Activated CD4-positive, alpha-beta T cell treated with anti-CD3 and anti-CD28 coated beads, Interleukin-2, amount 10 ng/mL, durations not matched to agents 24 days and 14 days (primary cell): ENCODE measurements at places on chromosomes 12 and 14.

- no peak for DNase-seq
These were observed 54.4 kb downstream of the IQSEC3 start for GRCh38 chr12:120951-121350.

- DNase-seq: no peak
These were observed 100.7 kb upstream of the TBX5 start for GRCh38 chr12:114506651-114507050.

GRCh38 chr12:24709216-24709615 lies 239.7 kb downstream of the BCAT1 start:
- DNase-seq: no peak

GRCh38 chr12:10372559-10372958 lies 17.3 kb downstream of the KLRK1 start:
- no peak for DNase-seq

DNA sequence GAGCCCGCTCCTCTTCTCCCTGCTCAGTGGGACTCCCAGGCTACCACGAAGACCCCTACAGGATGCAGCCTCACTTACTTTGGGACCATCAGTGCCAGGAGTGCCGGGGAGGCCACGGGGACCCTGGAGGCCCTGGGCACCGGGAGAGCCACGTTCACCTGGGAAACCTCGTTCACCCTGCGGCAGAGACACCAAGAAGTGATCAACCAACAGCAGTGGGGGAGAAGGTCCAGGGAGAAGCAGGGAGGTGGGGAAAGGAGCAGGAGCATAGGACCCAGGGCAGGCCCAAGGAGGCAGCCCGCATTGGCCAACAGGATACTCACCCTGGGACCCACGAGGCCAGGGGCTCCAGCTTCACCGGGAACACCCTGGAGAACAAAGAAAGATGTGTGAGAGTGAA lies 19.4 kb downstream of the TMEM106C start:
- DNase-seq: no peak

- DNase-seq: no peak
These were observed 22.0 kb upstream of the SNRPF start for GRCh38 chr12:95836630-95837239.

GRCh38 chr12:78483767-78484315 lies 380.7 kb upstream of the SYT1 start:
- no peak for DNase-seq

DNA sequence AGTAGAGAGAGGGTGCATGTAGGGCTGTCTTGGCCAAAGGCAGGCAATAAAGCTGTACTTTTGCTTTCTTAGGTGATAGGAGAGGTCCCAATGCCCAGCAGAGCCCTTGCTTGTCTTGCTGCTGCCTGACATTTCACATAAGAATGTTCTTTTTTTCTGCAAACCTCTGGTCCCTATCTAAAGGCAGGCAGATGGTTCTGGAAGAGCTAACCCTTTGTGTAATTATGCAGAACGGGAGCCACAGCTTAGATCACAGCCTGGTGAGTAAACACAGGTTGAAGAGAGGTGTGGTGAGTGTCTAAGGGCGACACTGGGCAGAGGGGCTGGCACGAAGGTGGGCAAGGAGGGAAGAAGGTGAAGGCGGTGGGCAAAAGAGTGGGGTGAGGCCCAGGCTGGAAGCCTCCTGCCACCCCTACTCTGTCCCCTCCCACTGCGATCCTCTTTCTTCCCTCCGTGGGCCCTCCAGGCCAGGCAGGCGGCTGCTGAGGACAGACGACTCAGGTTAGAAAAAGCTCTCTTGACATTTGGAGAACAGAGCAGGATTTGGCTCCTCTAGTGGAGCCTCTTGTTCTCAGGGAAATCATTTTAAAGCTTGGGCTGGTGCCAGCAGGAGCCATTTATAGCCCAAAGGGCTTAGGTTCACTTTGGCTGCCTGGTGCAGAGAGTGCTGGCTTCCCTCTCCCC lies 42.8 kb downstream of the PRMT8 start:
- no peak for DNase-seq

DNA sequence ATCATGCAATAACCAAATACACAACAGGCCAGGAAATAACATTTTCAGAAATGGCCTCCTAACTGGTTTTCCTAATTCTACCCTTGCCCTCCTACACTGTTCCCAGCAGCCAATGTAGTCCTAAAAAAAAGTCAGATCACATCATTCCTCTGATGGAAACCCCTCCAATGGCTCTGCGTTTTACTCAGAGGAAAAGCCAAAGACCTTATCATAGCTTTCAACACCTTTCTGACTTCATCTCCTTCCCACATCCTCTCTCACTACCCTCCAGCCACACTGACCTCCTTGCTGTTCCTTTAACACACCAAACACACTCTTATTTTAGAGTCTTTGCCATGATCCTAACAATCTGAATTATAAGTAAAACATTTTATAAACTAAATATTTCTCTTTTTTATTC lies 1.1 kb downstream of the MED6 start:
- no peak for DNase-seq

- peak; percentile 88 for DNase-seq
These were observed 636 bp downstream of the FBXO33 start for GRCh38 chr14:39431416-39432178.

- DNase-seq: no peak
These were observed 9.8 kb upstream of the HRK start for GRCh38 chr12:116891019-116891418.

DNA sequence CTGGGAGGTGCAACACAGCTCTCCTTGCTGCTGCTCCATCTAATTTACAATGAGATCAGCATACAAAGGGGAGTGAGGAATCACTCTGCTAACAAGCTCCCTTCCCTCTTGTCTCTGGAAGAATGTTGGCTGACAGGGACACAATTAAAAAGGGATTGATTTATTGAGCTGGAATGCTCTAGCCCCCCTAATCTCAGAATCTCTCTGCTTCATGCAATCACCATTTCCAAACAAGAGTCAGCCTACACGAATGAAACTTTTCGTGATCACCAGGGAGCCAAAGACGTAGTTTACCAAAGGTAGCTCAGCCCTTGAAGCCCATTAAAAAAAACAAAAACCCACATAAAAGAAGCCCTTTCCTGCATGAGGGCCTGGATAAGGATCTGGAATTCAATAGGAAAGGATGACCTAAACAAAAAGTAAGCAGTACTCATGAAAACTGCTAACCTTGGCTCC lies 223.8 kb downstream of the C12orf75 start:
- no peak for DNase-seq

GRCh38 chr12:5624486-5625272 lies 192.8 kb downstream of the NTF3 start:
- DNase-seq: no peak

DNA sequence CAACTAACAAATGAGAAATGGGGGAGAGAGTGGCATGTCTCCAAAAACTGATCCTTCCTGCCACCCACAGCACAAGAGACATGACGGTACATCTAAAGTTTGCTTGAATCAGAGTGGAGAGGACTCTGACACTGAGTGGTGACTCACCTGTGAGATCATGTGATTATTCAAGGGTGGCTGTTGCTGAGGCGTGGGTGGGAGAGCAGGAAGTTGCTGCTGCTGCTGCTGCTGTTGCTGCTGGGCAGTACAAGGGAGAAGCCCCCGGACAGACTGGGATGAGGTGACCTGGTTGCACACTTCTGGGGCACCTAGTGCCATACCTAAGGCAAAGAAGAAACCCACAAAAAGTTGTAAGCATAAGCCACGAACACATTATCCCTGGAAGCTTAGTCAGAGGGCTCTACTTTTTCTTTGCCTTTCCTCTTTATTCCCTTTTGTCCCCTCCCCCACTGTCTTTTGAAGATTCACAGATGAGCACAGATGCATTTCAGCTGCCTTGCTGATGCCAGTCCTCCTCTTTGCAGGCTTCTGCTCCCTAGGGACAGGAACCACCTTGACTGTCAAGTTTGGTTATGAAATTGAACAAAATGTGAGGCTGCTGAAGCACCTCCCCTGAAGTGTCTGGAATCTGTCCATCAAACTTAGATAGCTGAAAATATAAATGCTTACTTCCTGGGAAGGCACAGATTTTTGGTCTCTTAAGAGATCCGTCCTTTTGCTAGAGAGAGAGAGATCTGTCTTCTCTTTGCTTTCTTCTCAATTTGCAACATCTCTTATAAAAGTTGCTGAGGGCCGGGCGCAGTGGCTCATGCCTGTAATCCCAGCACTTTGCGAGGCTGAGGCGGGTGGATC lies 29.4 kb upstream of the STAC3 start:
- DNase-seq: peak; percentile 90

DNA sequence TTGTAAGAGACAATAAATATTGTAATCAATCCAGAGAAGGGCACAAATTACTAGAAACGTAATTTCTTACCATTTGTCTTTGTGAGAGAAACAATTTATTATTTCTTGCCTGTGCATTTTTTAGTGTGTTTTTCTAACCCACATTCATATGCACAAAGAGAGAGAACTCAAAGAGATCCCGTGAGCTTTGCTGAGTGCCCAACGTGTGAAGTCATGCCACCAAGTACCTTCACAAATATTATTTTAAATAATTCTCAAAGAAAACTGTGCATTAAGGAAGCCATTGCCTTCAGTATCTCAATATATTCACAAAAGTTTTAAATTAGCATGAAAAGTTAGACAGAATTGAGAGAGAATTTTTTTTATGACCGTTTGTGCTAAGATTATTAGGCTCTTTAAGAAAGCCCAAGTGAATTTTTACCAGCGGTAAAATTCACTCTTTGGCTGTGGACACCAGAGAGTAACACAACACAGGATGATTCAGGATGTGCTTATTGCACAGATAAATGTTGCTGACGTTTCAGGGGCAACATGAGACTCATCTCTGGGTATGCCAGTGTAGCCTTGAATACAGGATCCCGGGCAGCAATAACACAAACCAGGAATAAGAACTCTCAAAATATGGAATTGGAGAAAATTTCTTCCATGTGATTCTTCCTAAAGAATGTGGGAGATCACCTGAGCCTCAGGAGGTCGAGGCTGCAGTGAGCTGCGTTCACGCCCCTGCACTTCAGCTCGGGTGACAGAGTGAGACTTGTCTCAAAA lies 2.9 kb downstream of the ARHGDIB start:
- DNase-seq: peak; percentile 67

- DNase-seq: peak; percentile 66
These were observed 16.9 kb downstream of the BRF1 start for GRCh38 chr14:105283899-105284298.

DNA sequence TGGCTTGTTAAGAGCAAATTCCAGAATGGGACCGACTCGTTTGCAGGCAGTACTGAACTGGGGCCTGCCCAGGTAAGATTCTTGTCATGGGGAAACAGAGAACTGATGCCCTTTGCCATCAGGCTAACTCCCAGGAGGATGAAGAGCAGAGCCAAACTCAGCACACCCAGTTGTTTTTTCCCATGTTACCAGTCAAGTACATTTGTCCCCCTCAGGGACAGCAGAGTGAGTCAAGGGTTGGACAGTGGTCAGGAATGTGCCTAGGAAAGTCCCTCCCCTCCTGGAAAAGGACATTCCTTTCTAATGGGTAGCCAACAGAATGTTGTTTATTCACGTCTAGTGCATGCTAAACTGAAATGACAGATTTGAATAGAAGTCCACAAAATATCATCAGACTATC lies 1.6 kb downstream of the ART4 start:
- no peak for DNase-seq

DNA sequence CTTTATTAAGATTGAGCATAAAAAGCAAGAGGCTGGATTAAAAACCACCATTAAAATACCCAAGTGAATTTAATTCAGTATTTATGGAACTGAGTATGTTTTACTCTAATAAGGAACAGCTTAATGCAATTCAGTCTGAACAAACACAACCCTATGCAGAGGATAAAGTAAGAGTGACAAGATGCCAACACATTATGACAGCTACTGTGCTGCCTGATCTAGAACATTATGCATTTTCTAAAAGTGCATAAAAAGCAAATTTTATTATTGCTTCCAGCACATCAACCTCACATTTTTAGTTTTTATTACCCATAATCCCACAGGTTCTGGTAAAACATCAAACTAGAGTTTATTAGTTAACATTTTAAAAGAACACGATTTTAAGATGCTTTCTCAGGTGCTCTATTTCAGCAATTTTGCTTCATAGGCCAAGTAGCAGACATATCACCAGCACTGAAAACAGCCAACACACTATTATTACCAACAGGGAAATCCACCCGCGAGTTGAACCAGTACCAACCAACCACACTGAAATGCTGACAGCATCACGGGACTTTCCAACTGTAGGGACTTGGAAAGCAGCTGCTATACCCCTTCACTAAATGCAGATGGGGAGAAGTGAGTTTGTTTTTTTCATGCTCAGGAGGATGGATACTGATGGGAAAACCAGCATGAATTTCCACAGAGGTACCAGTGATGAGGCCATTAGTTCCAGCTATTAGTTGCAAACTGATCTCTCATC lies 372.1 kb downstream of the KCNH5 start:
- DNase-seq: no peak

GRCh38 chr12:121241156-121241970 lies 31.4 kb downstream of the P2RX4 start:
- DNase-seq: no peak

- no peak for DNase-seq
These were observed 208.0 kb upstream of the DIO2 start for GRCh38 chr14:80419345-80419744.

GRCh38 chr12:91009319-91009950 lies 4.7 kb upstream of the EPYC start:
- DNase-seq: no peak

- no peak for DNase-seq
These were observed 107.6 kb upstream of the SFSWAP start for GRCh38 chr12:131603106-131603938.

GRCh38 chr12:51065530-51065929 lies 17.4 kb downstream of the LETMD1 start:
- DNase-seq: no peak

GRCh38 chr14:99177886-99178835 lies 93.8 kb downstream of the BCL11B start:
- no peak for DNase-seq

DNA sequence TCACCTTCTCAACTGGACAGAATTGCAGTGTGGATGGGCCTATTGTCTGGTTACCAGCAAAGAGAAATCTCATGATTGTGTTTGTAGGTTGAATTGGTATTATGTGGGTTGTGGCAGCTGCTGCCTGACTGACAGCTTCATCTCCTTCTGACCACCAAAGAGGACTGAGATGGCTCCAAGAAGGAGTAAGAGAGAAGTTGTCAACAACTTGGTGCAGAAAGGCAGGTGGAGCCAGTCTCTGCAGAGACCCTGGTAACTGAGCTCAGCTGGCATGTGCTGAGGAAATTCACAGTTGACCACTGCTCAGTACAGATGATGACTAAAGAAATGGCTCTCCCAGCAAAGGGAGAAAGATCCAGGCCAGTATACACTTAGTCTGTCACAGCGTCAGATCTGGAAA lies 240.0 kb upstream of the AMIGO2 start:
- no peak for DNase-seq

GRCh38 chr14:68968721-68969120 lies 10.4 kb downstream of the ACTN1 start:
- DNase-seq: no peak

GRCh38 chr14:22597265-22597664 lies 835 bp upstream of the ABHD4 start:
- DNase-seq: no peak

- DNase-seq: no peak
These were observed 121.9 kb downstream of the KITLG start for GRCh38 chr12:88458327-88458726.

- no peak for DNase-seq
These were observed 23.3 kb downstream of the CHGA start for GRCh38 chr14:92945959-92946846.

- peak; percentile 69 for DNase-seq
These were observed 11.4 kb downstream of the GNG2 start for GRCh38 chr14:51871846-51872245.

GRCh38 chr12:27807063-27807703 lies 27.1 kb upstream of the MANSC4 start:
- DNase-seq: peak; percentile 65
